Activated CD4-positive, CD25-positive, alpha-beta regulatory T cell treated with anti-CD3 and anti-CD28 coated beads, Interleukin-2, amount 50 U/mL, for 72 hours (primary cell): ENCODE measurements at places on chromosomes 3 and 15.

DNA sequence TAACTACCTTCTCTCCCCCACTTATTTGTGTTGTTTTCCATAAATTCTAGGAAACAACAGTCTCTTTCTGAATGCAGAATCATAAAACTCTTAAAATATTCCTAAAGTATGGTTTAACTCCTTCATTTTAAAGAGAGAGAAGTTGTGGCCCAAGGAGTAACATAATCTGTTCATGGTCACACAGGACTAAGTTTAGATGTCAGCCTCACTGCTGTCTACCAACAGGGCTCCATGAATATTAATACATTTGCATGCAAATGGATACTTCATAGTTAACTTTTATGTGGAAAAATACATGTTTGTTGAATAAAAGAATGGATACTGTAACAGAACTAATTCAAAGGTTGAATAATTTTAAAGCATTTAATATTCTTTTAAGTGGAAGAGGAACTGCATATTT is 18.5 kb upstream of the IL1RAP start:
- no peak for DNase-seq

DNA sequence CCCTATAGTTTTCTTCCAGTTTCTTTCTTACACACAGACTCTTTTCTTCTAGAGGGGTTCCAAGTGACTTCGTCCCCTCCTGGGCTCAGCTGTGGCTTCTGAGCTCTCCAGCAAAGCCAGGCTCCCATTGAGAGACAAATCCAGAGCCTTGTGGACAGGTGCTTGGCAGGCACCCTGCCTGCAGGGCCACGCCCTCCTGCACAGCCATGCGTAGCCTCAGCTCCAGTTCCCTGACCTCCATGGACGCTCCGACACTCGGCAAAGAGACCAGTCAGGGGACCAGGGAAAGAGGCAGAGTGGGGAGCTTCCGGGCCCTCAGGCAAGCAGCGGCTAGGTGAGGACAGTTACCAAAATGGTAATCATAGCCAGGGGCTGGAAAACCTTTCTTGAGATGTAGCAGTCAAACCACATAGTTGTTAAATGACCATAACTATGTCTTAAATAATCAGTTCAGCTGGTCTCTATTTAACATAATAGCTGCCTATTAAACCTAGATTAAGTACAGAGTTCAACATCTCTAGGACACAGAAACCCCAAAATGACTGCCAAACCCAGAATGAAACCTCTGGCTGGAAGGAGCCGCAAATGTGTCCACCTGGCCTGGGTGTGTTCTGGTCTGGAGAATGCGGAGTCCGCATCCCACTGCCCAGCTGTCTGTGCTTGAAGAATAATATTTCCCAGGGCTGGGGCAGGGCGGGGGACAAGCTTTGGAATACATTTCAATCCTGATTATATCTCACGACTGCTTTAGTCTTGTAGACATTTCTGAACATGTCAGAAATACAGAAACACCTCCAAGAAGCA is 69.3 kb upstream of the RGMA start:
- no peak for DNase-seq

DNA sequence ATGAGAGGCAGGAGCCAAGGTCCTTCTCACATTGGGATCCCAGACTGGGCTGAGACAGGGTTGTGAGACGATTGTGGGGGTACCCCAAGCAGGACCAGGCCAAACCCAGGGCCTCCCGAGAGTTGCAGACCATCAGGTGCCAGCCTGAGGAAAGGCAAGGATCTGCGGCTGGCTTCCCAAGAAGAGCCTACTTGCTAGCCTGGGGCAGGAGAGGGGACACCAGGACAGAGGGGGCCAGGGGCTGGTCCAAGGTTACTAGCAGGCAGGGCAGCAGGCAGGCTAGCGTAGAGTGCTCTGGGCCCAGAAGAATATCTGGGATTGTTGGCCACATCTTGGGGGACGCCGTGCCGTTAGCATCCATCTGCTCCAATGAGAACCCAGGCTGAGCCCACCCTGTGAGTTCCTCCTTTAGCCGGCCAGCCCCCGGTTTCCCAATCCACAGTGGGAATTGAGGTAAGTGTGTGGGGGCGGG is 546 bp downstream of the CISH start:
- peak; percentile 41 for DNase-seq

GRCh38 chr3:196174652-196175051 is 36.5 kb downstream of the ZDHHC19 start:
- DNase-seq = no peak

GRCh38 chr3:28682121-28682520 is 333.5 kb upstream of the AZI2 start:
- no peak for DNase-seq

GRCh38 chr3:146928421-146929059 is 323.4 kb upstream of the PLSCR5 start:
- DNase-seq = no peak
